Activated gamma-delta T cell treated with anti-CD3 and anti-CD28 coated beads, Interleukin-2, amount 50 U/mL, for 16 hours (primary cell): ENCODE measurements at places on chromosomes 7 and 10.

DNA sequence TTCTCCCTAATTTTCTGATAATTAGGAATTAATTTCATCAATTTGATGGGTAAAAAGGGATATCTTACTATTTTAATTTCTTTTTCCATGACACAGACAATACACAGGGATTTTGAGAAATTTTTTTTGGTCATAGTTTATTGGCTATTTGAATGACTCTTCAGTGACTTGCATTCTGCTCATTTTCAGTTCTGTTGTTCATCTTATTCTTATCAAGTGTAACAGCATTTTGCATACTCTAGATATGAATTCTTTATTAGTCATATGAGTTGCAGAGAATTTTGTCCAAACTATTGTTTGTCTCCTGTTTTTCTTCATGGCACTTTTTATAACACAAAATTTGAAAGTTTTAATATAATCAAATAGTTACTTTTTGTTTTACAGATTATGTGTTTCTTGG is 41.7 kb downstream of the MKLN1 start:
- no peak for DNase-seq

DNA sequence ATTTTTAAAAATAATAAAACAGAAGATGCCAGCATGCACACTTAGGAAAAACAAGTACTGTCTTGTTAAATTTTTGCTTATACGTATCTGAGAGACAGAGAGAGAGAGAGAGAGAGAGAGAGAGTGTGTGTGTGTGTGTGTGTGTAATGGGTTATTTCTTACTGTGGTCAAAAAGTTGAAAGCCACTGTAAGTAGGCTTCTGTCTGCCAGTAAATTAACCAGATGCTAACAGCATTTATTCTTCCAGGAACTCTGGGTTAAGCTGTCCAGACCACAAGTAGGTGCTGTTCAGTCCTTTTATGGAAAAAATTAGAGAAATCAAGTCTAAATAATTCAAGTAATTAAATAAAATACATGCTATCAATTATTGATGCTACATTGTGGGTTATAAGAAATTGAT is 39.7 kb downstream of the RNF32 start:
- DNase-seq: no peak

GRCh38 chr7:126569402-126569801 is 683.3 kb downstream of the GRM8 start:
- no peak for DNase-seq

GRCh38 chr10:60414877-60415585 is 25.4 kb upstream of the ANK3 start:
- DNase-seq: no peak

DNA sequence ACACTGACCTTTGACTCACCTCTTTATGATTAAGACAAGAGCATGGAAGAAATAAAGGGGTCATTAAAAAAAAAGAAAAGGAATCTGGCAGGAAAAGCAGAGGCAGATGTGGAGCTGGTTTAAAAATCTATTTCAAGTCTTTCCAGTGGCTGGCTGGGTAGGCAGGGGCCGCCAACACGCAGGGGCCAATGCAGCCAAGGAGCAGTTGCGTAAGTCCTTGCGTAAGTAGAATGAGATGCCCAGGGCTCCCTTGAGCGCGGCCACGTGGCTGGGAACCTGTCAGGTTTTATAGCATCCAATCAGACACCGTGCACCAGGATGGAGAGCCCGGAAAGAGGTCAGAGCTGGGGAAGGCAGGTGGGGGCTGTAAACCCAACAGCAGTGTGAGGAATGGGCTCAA is 123.8 kb upstream of the INSYN2A start:
- DNase-seq: no peak

- no peak for DNase-seq
Observed at GRCh38 chr10:114691442-114691941, 33.4 kb upstream of the ABLIM1 start.

GRCh38 chr10:5564537-5565204 is 39.9 kb downstream of the CALML3 start:
- no peak for DNase-seq

DNA sequence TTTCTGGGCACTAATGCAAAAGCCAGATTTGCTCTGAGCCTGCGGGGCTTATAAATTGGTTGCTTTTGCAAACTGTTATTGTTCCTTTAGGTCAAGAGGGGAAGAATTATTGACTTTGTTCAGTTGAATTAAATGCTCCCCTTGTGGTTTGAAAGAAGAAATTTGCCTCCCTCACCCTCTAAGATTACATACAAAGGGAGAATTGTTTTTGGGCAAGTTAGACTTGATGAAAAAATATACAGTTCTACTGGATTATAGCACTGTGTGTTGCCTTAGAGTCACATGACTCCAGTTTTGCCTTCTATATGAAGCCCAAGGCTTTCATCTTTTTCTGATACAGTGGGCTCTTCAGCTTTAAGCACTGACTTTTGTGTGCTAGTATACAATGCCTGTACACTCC is 1265.8 kb upstream of the LRRTM3 start:
- no peak for DNase-seq

GRCh38 chr7:54921116-54921515 is 97.7 kb upstream of the EGFR start:
- DNase-seq: no peak

DNA sequence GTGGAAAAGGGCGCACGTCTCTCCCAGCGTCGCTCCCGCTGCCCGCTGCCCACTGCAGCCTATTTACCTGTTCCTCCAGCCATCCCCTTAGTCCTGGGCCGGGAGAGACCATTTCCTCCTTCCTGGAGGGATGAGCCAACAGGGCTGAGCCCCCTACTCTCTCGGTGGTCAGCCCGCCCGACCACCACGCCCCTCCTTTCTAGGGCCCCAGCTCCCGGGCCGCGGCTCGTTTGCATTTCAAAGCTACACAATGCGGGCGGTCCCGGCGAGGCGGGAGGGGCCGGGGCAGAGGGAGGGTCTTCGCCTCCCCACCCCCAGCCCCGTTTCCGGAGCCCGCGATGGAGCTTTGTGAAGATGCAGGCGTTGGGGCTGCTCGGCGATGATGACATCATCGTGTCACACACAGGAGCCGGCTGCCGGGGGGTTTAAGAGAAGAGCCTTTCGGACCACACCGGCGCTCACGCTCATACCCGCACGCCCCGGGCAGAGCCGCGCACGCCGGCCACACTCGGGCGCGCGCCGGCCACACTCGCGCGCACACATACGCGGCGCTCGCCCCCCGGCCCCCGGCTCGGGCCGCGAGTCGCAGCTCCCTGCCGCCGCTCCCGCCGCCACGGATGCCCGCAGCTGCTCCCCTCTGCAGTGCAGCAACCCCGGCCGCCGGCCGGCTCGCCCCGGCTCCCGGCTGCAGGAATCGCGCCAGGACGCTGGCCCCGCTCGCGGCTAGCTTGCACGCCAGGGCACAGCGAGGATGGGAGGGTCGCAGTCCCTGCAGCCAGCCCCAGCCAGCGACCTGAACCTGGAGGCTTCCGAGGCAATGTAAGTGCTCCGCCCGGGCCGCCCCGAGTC is 107.7 kb upstream of the BTBD16 start:
- DNase-seq: no peak

- DNase-seq: no peak
Observed at GRCh38 chr10:12723220-12723619, 278.3 kb downstream of the CCDC3 start.

DNA sequence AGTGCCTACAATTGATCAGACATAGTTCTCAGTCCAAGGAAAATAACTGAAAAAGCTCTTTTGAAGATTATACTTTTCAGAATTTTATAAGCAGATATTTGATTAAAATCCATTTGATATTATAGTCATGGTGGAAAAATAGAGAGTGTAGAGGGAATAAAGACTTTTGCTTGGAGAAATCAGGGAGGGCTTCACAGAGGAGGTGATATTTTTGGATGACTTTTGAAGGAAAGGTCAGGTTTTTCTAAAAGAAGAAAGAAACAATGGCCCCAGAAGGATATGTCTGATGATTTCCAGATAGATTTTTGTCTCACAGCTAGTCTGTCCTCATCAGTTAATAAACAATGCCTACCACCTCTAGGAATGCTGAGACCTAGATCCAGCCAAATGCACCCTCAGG is 806.3 kb upstream of the CELF2 start:
- no peak for DNase-seq

DNA sequence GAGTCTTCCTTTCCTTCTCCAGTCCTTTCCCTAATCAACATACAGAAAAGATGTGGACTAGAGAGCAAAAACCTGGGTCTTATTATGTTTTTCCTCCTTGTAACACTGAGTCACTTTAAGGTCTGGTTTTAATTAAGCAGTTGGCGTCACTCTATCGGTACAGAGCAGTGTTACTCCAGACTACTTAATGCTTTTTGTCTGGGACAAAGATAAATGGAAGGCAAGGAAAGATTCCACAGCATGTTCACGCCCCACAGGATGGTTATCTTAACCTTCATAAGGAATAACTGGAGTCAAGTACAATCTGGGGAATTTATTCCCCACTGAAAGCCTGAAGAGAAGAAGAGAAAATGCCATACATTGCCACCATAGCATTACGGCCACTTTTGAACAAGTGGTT is 145.7 kb downstream of the ELAPOR2 start:
- DNase-seq: no peak

DNA sequence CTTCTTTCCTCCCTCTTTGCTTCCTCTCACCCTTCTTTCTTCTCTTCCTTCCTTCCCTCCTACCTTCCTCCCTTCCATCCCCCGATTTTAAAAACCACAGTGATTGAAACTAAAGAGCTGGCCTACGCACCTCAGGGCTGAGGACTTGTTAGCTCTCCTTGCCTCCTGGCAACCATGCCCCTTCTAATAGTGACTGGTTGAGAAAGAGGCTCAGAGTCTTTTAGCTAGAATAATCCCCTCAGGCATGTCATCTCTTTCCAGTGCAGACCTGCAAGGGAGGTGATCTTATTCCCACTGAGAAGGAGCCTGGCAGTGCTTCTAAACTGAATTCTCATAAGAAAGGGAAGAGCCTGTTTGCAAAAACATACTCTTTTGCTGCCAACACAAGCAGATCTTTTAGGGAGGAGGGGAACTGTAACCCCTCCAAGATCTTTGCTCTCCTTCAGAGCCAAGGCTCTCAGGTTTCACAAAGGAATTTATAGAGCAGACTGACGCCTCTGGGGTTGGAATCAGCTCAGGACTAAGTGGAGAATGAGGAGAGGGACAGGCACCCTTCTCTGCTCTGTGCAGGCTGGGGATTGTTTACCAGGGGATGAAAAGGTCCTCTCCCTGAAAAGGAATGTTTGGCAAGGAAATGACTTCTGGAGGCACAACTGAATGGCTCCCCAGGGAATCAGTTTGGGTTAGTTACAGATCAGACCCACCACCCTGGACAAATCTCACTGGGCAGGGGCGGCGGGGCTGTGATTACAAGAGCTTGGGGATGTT is 9.4 kb upstream of the ANKRD1 start:
- DNase-seq: no peak

- DNase-seq: no peak
Observed at GRCh38 chr10:116671274-116671926, 50.6 kb downstream of the PNLIPRP2 start.

GRCh38 chr7:152909683-152910544 is 150.4 kb downstream of the ACTR3B start:
- no peak for DNase-seq

GRCh38 chr7:67301667-67302066 is 305.0 kb downstream of the TYW1 start:
- no peak for DNase-seq

DNA sequence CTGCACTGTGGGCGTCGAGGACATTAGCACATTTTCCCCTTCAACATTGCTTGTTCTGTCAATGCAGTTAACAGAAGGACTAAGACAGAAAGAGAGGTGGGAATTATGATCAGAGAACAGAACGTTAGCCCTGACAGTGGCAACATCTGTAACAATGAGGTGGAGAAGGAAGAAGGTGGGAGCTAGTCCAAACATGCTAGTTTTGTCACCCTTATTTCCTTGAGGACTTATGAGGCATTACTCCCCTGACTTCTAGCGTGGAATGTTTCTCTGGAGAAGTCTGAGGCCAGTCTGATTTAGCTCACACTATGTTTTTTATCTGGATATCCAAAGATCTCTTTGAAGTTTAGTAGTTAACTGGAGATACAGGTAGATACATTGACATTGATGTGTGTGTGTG is 73.4 kb downstream of the ZMYND11 start:
- no peak for DNase-seq

- DNase-seq: no peak
Observed at GRCh38 chr7:2666588-2667250, 21.3 kb upstream of the AMZ1 start.

GRCh38 chr7:112510001-112510742 is 29.4 kb downstream of the LSMEM1 start:
- no peak for DNase-seq

GRCh38 chr10:20976891-20977290 is 79.8 kb upstream of the NEBL start:
- no peak for DNase-seq

DNA sequence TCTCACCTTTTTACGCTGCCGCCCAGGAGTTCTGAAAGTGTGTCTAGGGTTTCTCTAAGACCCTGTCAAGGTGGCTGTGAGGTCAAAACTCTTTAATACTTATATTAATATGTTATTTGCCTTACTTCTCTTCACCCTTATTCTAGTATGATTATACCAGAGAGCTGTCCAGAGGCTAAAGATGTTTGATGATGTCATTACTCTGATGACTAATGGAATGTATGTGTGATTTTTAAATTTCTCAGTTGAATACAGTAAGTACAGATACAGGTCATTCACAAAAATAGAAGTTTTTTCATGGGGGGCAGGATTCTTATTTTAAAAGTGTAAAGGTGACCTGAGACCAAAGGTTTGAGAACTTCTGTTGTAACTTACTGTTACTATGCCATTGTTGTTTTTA is 150.6 kb upstream of the FOXP2 start:
- DNase-seq: no peak

GRCh38 chr7:34849163-34849960 is 187.9 kb downstream of the DPY19L1 start:
- no peak for DNase-seq

DNA sequence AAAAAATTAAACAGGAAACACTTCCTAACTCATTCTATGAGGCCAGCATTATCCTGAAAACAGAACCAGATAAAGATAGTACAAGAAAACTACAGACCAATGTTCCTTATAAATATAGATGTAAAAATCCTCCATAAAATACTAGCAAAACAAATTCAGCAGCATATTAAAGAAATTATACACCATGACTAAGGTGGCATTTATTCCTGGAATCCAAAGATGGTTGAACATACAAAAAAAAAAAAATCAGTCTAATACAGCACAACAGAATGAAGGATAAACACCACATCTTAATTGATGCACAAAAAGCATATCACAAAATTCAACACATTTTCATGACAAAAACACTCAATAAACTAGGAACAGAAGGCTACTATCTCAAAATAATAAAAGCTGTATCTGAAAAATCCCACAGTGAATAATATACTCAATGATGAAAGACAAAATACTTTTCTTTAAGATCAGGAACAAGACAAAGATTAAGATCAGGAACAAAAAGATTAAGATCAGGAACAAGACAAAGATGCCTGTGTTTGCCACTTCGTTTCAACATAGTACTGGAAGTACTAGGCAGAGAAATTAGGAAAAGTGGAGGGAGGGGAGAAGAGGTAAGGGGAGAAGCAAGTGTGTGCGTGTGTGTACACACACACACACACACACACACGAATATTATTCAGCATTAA is 95.6 kb downstream of the SNX13 start:
- DNase-seq: no peak

- DNase-seq: no peak
Observed at GRCh38 chr7:95365151-95365550, 31.0 kb downstream of the PON3 start.

GRCh38 chr7:111393011-111393754 is 169.1 kb downstream of the IMMP2L start:
- no peak for DNase-seq
